Aortic smooth muscle cell (primary cell): ENCODE measurements at places on chromosomes 4 and X. TPM values are rescaled to one million over a fixed set of nuclear protein-coding genes. Genes with fewer than 3 reads are reported as not detected.

NDUFB11 gene
- 59.1 and 65.5 TPM in 2 replicates for total RNA-seq

PJA1 gene
- total RNA-seq, result 21.9 and 23.9 TPM in 2 replicates

SLC10A7 gene
- 8.3 and 10.1 TPM in 2 replicates for total RNA-seq

COX7B2 gene
- not detected in 2 replicates for total RNA-seq

BTK gene
- not detected in 2 replicates for total RNA-seq

MEPE gene
- not detected in 2 replicates for total RNA-seq

F9 gene
- total RNA-seq, result not detected in 2 replicates

KLHL34 gene
- total RNA-seq, result not detected in 2 replicates

ERCC6L gene
- 2.2 and 3.8 TPM in 2 replicates for total RNA-seq

CABS1 gene
- not detected in 2 replicates for total RNA-seq

UGT2B17 gene
- not detected in 2 replicates for total RNA-seq

PNPLA4 gene
- total RNA-seq, result 9.4 and 14.9 TPM in 2 replicates

PAGE5 gene
- total RNA-seq, result not detected in 2 replicates

PAGE4 gene
- total RNA-seq, result not detected in 2 replicates

IQSEC2 gene
- total RNA-seq, result 4.5 and 4.8 TPM in 2 replicates

PRSS48 gene
- not detected in 2 replicates for total RNA-seq

SATL1 gene
- total RNA-seq, result not detected in 2 replicates

CT45A1 gene
- not detected in 2 replicates for total RNA-seq

GRIA3 gene
- total RNA-seq, result 5.0 and 7.4 TPM in 2 replicates

CENPI gene
- 9.8 and 14.1 TPM in 2 replicates for total RNA-seq

IDUA gene
- total RNA-seq, result 8.4 and 10.6 TPM in 2 replicates

TASL gene
- not detected in 2 replicates for total RNA-seq

GCNA gene
- total RNA-seq, result 1.7 and 2.7 TPM in 2 replicates

AMTN gene
- 0.12 TPM in 1 of 2 replicates, not detected in the other for total RNA-seq

UGT2A2 gene
- not detected in 2 replicates for total RNA-seq

NOX1 gene
- not detected in 2 replicates for total RNA-seq

COMMD8 gene
- total RNA-seq, result 20.9 and 22.6 TPM in 2 replicates

MED12 gene
- total RNA-seq, result 27.5 and 38.5 TPM in 2 replicates

ANXA10 gene
- total RNA-seq, result 6.5 and 15.9 TPM in 2 replicates

SLIT2 gene
- 17.0 and 17.3 TPM in 2 replicates for total RNA-seq

ASB12 gene
- 0.06 and 0.13 TPM in 2 replicates for total RNA-seq

SLC6A14 gene
- not detected in 2 replicates for total RNA-seq
